COR-L47 (cell line): ENCODE measurements at places on chromosomes 3 and 15.

- no peak for DNase-seq
These were observed 105.4 kb upstream of the ANKRD28 start for GRCh38 chr3:15903164-15903563.

DNA sequence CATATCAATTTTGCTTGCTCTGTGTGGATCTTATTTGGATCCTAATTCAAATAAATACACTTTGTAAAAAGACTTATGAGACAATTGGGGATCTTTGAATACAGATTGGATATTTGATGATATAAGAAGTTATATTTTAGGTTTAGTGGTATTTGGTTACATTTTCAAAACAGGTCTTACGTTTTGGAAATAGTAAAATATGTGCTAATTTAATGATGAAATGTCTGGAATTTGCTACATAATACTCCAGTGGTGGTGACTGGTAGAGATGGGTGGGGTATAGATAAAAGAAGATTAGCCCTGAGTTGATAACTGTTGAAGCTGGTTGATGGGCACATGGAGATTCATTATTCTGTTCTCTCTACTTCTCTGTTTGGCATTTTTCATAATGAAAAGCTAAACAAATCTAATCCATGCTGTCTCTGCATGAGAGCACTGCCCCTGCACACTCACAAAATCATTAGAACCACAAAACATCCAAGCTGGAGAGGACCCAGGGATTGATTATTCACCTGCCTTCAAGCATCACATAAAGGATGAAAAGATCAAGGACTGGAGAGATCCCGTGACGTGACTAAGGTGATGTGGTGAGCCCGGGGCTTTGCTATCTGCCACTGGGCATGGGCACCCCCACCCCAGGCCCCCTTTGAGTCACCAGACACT lies 58.9 kb downstream of the TLE3 start:
- no peak for DNase-seq

DNA sequence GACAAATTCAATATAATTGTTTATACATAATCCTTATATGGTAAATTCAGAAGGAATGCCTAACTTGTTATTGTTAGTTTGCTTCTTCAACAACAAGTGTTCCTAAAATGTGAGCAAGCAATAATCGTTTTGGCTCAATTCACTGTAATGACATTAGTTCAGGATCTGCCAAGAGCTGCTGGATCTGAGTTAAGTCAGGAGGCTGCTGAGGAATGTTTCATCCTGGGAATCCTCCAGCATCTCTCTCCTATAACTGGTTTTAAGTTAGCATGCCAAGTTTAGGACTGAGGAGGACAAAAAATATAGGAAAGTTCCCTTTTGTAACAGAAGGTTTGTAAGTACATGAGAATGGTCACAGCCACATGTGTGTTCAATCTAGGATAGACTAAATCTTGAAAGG lies 4.9 kb upstream of the GTF2A2 start:
- no peak for DNase-seq

- peak; percentile 55 for DNase-seq
These were observed 777 bp downstream of the LOXL1 start for GRCh38 chr15:73927003-73927475.

DNA sequence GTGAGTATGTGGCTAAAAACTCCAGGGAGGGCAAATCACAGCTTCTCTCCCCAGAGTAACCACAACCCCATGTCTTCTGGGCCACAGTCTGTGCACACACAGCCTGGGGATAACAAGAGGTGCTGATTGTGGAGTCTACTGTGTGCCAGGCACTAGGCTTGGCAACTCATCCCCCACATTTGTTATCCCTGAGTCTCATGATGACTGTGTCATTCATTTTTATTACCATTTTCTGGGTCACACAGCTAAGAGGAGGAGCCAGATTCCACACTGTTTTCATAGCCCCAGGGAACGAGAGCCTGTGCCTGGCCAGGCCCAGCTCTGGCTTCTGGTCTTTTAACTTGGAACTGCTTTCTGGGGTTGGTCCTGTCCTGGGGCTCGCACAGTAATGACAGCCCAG lies 34.5 kb downstream of the ESYT3 start:
- no peak for DNase-seq

- DNase-seq, result no peak
These were observed 372.1 kb downstream of the LPP start for GRCh38 chr3:188526057-188526456.

DNA sequence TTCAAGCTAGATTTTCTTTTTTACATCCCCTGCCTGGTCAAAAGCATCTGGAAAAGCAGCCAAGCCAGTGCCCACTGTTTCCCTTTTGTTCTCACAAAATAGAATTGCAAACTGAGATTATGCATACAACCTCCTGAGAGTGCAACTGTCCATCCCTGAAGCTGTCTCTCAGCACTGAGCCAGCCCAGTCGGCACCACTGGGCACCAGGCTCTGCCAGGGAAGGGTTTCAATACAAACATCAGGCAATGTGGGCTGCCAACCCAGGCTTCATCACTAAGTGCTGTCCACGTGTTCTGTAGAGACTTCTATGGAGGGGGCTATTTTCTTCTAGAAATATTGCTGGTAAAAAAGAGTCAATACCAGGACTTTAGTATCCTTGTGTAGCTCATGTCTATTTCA lies 356.3 kb upstream of the TBL1XR1 start:
- DNase-seq, result peak; percentile 39

GRCh38 chr3:188176884-188177283 lies 22.9 kb downstream of the LPP start:
- no peak for DNase-seq

DNA sequence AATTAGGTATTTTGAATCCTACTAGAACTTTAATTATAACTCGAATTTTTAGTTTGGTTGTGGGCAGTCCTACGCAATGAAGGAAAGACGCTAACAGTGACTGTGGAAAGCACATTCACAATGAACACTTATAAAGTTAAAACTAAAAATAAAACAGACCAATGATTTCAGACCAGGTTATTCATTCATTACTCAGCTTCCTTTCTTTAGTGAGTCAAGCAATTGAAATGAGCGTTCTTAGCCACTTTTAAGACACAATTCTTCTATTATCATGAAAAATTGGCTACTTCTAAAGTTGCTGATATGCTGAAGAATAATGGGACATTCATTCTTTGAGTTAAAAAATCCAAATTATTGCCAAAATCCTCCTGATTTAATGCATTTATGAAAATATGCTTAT lies 66.0 kb upstream of the CMSS1 start:
- no peak for DNase-seq

DNA sequence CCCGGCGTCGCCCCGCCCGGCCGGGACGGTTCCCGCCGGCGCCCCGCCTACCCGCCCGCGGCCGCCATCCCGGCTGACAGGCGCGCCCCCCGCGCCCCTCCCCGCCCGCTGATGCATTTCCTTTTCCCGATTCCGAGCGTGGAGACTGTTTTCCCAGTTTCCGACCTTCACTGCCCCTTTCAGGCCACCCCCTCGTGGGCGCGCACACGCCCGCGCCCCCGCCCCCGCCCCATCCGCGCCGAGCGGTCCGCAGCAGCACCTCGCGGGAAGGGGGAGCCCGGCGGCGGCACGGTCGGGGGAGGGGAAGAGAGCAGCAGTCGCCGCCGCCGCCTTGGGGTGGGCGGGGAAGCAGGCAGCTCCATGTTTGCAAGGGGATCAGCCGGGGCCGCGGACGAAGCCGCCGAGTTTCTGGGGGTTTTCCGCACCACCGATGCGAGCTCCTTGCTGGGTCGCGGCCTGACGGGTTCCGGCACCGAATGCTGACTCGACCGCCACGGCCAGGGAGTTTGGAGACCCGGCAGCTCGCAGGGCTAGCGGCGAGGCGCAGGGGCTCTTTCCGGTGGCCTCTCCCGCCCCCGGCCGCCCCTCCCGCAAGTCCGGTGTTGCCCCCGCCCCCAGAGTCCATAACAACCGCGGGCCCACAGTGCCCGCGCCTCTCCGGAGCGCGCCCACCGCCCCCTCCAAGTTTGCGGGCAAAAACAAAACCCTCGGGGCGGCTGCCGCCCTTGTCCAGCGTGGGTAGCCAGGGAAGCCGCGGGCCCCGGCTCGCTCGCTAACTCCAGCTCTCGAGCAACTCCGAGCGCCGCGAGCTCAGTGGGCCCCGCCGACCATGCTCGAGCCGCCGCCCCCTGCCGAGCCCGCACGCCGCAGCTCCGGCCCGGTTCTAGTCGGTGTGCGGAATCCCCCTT lies 3.2 kb upstream of the SIN3A start:
- DNase-seq, result peak; percentile 60

DNA sequence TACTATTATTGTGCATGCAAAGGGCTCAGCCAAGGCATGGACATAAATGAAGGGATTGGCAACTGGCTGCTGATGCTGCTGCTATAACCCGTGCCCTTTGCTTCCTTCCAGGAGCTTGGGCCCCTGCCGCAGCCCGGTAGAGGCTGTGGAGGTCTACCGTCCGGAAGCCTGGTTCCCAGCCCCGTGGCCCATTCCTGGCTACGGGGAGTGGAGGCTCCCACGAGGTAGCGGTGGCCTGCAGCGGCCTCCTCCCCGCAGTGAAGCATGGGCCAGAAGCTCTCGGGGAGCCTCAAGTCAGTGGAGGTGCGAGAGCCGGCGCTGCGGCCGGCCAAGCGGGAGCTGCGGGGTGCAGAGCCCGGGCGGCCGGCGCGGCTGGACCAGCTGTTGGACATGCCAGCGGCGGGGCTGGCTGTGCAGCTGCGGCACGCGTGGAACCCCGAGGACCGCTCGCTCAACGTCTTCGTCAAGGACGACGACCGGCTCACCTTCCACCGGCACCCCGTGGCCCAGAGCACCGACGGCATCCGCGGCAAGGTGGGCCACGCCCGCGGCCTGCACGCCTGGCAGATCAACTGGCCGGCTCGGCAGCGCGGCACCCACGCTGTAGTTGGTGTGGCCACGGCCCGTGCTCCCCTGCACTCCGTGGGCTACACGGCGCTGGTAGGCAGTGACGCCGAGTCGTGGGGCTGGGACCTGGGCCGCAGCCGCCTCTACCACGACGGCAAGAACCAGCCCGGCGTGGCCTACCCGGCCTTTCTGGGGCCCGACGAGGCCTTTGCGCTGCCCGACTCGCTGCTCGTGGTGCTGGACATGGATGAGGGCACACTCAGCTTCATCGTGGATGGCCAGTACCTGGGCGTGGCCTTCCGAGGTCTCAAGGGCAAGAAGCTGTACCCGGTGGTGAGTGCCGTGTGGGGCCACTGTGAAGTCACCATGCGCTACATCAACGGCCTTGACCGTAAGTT lies 15.0 kb downstream of the SPSB4 start:
- no peak for DNase-seq

DNA sequence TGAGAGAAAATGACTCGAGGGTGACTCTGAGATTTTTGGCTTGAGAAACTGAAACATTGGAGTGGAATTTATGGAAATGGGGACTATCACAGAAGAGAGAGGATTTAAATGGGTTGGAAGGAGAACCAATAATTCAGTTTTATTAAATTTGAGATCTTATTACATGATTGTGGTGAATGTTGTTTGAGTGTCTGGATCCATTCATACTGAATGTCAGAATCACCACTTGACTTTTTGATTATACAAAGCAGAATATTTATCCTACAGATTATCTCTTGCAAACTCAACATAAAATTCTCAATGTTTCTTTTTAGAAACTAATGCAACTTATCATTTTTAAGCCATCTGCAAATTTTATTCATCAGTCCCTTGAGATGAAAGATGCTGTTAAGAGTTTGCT lies 332.8 kb downstream of the CNTN3 start:
- DNase-seq, result no peak

DNA sequence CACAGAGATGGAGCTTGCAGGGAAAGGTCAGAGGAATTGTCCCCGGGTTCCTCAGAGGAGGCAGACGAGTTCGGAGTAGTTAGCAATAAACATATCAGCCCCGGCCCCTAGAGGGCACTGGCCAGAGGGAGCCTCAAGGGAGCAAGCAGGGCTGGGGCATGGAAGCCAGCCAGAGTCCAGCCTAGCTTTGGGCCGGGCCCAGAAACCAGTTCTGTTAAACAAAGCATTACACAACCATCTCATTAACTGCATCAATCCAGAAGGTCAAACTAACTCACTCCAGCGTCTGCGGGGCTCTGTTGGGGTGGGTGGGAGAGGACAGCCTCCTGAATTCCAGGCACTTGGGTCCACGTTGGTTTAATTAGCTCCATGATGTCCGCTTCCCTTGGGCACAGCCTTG lies 41.0 kb upstream of the IREB2 start:
- DNase-seq, result no peak
